Head of caudate nucleus (tissue), 42 donors: ENCODE measurements at places on chromosomes 6 and 20.

DNA sequence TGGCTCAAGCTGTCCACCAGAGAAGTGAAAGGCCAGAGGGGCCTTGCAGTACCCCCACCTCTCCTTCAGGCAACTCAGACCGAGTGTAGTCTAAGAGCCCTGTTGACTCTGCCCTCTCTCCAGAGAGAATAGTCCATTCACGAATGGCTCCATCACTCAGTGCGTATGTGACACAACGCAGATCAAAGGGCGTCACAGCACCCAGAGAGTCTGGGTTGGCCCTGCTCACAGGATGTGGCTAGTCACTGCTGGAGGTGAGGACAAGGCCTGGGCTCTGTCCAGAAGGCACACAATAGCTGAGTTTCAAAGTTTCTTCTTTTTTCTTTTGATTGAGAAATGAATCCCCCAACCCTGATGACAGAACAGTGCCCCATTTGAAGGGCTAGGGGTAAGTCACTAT is 74.1 kb downstream of the TRMT11 start:
- DNase-seq: no peak

GRCh38 chr20:22916021-22916842 is 118.9 kb upstream of the SSTR4 start:
- no peak for DNase-seq

- DNase-seq: no peak
Measured at GRCh38 chr20:60237981-60238380, 279.8 kb downstream of the CDH26 start.

DNA sequence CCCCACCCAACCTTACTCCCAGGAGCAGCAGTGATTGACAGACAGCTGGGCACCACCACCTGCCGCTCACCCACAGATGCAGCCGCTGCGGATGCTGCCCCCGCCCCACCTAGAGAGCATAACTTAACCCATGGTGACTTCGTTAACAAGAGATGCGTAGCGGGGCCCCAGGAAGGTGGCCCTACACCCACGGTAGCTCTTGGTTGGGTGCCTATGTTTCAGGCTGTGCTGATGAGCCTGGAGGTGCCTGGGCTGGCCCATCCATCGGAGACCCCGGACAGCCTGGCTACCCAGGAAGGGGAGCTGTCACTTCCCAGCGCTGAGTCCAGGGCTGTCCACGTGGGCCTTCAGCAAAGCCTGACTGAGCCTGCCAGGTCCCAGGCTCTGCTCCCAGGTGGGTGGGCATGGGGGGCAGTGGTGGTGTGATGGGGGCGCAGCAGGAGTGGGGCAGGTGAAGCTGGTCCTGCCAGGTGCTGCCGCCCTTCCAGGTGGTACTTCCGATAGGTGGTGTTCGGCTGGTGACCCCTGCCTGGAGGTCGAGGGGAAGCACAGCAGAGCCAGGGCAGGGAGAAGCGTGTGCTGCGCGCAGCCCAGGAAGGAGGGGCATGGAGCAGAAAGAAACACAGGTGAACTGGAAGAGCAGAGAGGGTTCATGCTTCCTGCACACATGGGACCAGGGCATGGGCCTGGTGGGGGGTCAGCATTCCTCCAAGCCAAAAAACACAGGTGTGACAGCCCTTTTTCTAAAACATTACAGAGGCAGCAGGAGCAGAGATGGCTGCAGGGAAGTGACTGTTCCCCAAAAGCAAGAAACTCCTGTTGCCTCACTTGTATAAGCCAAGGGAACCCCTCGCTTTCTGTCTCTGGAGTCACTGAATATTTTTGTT is 56.9 kb downstream of the SYNJ2 start:
- DNase-seq: no peak

DNA sequence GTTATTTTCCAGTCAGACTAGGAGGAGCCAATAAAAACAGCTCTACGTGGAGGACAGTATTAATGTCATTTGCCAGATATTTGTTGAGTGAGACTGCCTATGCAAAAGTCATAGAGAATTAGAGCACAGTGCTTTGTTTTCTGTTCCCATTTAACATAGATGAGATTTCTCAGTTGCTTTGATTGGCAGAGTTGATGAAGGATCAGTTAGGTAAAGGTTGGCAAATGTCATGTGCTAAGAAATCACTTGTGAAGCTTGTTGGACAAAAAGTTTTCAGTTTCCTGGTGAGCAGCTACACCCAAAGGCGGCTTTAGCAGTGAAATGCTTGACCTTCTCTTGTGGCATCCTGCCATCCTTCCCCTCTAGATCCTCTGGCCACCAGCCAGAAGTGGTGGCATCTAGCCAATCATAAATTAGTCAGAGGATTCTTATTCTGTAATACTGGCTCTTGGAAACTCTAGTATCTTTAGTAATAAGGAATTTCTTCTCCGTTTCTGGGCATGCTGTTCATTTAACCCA is 37.0 kb downstream of the BCKDHB start:
- no peak for DNase-seq
